Dermis blood vessel endothelial cell (primary cell): ENCODE measurements at places on chromosomes 5 and 9. TPM values are rescaled to one million over a fixed set of nuclear protein-coding genes. Genes with fewer than 3 reads are reported as not detected.
A peak's percentile ranks its signal among the peaks of the same experiment; 100 is the strongest.

ECSCR gene
- 404 and 423 TPM in 2 replicates for total RNA-seq

ANKRD34B gene
- not detected in 2 replicates for total RNA-seq

SLC6A19 gene
- total RNA-seq, result not detected in 2 replicates

PCA3 gene
- total RNA-seq, result under 0.01 and 0.33 TPM in 2 replicates

RUFY1 gene
- total RNA-seq, result 65.9 and 67.8 TPM in 2 replicates

NAIP gene
- total RNA-seq, result 0.79 and 3.2 TPM in 2 replicates

GRCh38 chr5:32428426-32428825 is 16.1 kb downstream of the ZFR start:
- no peak for DNase-seq

GRCh38 chr5:176178789-176179188 is 59.4 kb upstream of the SIMC1 start:
- peak; percentile 8 for DNase-seq

DNA sequence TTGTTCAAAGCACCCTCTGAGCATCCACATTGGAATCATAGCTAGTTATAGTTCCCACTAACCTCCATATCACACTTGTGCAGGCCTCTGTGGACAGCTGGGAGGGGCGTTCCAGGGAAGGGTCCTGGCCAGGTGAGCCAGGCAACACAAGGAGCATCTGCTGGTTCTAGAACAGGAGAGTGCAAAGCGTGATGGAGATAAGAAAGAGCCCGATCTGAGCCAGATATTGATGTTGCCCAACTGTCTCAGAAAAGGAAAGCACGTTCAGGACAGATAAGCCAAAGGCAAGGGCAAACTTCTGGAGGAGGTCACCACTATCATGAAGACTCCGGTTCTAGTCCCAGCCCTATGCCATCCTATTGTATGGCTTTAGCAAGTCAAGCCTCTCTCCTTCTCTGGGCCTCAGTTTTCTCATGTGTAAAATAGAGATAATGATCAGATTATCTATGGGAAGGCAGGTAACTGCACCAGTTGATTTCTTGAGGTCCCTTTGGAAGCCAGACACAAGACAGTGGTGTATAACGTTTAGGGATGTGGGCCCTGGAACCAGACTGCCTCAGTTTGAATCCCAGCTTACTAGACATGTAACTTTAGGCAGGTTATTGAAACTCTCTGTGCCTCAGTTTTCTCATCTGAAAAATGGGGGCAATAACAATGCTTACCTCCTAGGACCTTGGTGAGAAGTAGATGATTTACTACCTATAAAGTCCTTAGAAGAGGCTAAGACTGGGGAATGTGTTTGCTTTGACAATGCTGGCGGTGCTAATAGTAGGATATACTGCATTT is 19.8 kb downstream of the GABBR2 start:
- no peak for DNase-seq

DNA sequence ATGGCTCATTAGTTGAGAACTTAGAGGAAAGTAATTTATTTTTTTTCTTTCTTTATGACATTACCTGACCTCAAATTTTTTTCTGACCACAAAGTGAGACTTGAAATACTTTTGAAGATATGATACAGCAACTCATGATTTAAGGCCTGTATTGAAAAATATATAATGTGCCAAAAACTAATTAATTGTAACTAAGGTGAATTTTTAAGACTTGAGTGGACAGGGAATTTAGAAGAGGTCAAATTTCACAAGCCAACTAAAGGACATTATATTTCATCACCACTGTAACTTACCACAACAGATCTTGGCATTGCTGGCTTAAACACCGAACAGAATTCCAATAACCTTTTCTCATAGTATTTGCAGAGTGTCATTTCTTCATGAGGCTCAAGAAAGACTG is 1.8 kb downstream of the CCNH start:
- DNase-seq, result no peak

DNA sequence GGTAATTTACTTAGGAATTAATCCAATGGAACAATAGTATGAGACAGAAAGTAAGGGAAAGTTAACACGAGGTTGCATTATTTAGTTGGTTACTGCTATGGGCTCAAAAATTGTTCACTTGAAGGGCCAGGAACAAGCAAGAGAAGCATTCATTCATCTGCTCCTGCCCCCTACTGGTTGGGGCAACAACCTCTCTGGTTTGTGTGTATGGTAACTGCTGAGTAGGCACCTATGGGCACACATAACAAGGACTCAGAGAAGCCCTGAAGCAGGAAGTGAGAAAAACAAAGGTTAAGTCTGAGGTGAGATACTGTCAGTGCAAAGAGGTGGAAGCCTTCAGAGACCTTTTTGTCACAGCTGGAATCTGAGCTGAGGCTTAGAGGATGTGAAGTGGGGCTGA is 34.4 kb upstream of the RANBP6 start:
- DNase-seq, result peak; percentile 54

GRCh38 chr5:7250004-7250403 is 145.9 kb upstream of the ADCY2 start:
- DNase-seq, result no peak

GRCh38 chr5:118006219-118006618 is 982.1 kb downstream of the DTWD2 start:
- DNase-seq, result no peak

DNA sequence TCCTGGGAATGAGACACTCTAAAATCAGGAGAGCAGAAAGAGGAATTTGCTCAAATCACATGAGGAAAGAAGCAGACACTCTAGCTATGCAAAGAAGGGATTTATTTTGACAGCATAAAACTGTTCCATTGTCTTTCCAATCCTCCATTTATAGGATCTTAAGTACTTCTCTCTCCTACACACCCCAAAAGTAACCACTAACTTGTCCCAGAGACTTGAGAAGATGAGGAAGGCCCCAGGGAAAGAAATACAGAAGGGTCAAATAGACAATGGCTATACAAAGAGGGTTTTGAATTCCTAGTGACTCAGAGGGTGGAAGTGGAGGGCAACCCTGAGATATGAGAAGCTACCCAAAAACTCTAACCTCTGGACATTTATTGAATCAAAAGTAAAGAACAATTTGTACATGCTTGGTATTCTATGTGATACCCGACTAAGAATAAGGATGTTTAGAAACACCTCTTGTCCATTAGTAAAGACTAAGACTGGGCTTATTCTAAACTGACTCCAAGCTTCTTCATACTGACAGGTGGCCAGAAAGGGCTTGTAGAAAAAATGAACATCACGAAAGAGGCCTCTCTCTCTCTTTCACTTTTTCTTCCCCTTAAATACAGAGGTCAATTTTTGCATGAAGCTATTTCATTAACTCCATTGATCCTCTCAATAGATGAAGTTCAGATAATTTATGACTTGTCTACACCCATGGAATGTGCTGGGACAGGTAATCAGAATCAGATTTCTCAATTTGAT is 20.6 kb downstream of the DMAC1 start:
- DNase-seq, result no peak

- DNase-seq, result no peak
Measured at GRCh38 chr5:163437011-163437308, 435 bp upstream of the CCNG1 start.

DNA sequence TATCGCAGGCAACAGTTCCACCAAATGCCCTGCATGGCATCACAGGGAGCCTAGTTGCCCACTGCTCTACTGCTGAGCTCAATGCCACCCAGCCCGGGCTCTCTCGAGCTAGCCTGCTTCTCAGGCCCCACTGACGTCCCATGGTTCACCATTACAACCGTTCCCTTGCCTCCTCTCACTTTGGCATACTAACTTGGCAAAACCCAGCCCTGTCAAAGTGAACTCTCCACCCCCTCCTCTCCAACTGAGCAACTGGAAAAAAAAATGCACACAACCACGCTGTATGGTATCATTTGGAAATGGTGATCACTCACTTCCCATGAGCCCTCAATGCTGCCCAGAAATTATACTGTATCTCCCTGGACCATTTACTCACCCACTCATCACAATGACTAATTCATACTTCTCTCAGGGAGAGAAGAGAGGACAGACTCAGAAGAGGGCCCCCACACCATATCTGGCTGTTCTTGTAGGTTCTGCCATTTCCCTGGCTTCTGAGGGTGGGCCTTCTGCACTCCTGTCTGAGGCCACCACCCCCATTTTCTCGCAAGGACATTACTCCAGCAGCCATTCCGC is 51.4 kb upstream of the RARS1 start:
- DNase-seq, result no peak

DNA sequence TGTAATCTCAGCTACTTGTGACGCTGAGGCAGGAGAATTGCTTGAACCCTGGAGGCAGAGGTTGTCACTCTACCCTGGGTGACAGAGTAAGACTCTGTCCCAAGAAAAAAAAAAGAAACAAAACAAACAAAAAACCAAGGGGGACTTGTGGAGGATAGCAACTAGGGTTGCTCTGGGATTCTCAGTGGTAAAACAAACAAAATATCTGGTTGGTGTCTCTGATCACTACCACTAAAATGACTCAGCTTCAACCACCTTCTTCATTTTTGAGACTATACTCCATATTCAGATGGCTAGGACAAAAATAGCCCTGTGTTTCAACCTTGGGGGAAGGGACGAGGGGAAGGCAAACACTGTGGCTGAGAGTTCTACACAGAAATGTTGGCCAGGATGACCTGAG is 110.3 kb downstream of the ARRDC3 start:
- no peak for DNase-seq

DNA sequence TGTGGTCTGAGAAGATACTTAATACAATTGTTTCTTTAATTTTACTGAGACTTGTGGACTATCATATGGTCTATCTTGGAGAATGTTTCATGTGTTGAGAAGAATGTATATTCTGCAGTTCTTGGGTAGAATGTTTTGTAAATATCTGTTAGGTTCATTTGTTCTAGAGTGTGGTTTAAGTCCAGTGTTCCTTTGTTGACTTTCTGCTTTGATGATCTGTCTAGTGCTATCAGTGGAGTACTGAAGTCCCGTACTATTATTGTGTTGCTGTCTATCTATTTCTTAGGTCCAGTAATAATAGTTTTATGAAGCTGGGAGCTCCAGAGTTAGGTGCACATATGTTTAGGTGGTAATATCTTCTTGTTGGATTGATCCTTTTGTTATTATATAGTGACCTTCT is 36.1 kb downstream of the IQGAP2 start:
- no peak for DNase-seq

GRCh38 chr9:123689701-123690428 is 240.1 kb downstream of the DENND1A start:
- DNase-seq, result no peak

DNA sequence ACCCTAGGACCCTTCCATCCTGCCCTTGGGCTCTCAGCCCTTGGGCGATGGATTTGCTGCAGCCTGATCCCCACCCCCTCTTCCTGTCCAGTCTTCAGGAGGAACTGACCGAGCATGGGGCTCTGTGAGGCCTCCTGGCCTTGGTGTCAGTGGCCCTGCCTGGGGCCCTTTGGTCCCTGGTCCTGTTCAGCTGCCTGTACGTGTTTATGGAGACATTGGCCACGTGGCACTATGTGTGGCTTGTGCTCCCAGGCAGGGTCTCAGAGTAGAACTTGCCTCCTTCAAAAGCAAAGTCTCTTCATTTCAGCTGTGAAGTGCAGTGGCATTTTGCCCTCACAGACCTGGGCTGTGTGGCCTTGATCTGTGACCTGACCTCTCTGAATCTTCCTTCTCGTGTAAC is 11.1 kb downstream of the FCN2 start:
- no peak for DNase-seq

DNA sequence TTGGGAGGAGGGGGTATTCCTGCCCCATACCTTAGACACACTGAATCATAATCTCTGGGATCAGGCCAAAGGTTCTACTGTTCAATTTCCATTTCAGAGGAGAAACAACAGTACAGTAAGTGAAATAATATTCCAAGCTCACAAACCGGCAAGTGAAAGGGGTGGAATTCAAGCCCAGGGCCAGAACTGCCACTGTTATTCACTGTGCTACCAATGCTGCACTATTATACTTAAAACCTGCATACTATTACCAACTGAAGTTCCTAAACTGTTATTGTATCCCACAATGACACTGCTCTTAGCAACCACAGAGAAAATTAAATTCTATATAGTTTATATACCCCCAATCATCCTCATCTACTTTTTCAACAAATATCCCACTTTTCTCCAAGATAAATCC is 24.6 kb downstream of the SSBP2 start:
- no peak for DNase-seq

GRCh38 chr5:133861161-133861737 is 107.2 kb downstream of the C5orf15 start:
- no peak for DNase-seq

DNA sequence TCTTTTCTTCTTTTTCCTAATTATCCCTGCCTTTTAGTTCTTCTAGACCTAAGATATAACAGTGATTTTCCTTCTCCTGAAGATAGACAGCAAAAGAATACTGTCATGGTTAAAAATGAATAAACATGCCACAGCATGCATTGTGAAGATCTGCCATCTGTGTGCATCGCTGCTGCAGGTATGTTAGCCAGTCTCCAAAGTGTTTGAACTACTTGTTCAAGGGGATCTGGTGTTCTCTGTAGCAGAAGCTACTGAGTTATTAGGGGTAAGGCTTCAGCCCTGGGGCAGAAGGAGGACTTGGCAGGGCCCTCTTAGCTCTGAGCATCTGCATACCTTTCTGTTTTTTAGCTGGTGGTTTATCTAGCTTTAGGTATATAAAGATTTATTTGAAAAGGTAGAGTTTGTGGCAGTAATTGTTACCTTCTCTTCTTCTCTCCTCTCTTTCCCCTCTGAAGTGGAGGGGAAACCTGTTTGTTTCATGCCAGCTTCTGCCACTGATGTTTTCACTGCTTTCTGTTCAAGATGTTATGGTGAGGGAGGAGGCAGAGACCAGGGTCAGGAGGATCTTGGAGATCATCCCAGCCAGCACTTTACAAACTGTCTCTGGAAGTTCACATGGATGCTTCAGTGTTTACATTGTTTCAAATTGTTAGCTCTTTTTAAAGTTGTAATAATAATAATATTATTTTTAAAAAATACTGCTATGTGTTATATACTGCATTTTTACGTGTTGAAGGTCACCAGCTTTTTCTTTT is 25.2 kb downstream of the GALNT10 start:
- no peak for DNase-seq

GRCh38 chr5:89396278-89396954 is 513.4 kb upstream of the MEF2C start:
- DNase-seq, result no peak

- no peak for DNase-seq
Measured at GRCh38 chr5:96775050-96775449, 32.7 kb downstream of the ERAP1 start.

GRCh38 chr9:80410106-80410505 is 838.3 kb downstream of the TLE4 start:
- DNase-seq, result no peak

- peak; percentile 39 for DNase-seq
Measured at GRCh38 chr9:75086541-75087288, 1.2 kb downstream of the NMRK1 start.

- no peak for DNase-seq
Measured at GRCh38 chr5:24320643-24321042, 324.1 kb downstream of the CDH10 start.

- DNase-seq, result no peak
Measured at GRCh38 chr5:19546521-19546920, 441.5 kb downstream of the CDH18 start.

GRCh38 chr5:159059722-159060121 is 40.0 kb downstream of the EBF1 start:
- DNase-seq, result no peak

DNA sequence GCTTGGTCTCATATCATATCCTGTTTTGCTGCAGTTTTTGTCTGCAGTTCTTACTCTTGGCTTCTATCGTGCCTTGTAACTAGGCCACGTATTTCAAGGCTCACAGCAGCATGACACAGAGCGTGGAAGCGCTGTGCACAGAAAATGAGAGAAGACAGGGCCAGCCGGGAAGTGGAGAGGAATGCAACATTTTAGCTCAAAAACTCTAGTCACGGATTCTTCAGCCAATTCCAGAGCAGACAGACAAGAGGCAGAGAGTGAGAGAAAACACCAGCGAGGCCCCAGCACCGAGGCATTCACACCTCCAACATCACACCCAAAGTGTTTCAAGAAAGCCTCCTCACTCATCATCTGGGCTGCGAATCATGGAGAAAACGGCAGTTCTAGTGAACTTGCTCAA is 160.8 kb downstream of the DNAH5 start:
- DNase-seq, result no peak
